ENCODE measurements at places on chromosomes 16 and 17.

- no peak for DNase-seq
These were observed 28.4 kb downstream of the DNAH2 start for GRCh38 chr17:7745748-7746470.

DNA sequence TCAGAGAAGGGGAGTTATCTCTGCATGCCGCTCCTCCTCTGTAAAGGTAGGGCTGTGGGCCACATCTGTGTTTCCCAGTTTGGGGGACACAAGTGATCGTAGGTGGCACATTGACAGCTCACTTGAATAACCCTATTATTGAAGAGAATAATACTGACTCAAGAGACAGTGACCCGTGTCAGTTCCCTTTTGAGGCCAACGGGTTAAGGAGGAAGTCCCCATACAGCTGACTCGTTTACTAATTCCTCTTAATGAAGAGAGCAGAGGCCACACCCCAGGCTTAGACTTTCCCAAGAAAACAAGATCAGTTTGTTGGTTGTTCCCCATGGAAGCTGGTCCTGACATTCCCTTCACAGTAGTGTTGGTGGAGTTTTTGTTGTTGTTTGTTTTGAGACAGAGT lies 33.0 kb downstream of the IL4R start:
- DNase-seq = no peak

- peak; percentile 31 for DNase-seq
These were observed at the start of gene RGS9 for GRCh38 chr17:65137021-65137939. Gene RGS9, plus strand, starts transcription at chr17:65137370. Its CDS starts 171 bp downstream, at chr17:65137541.

DNA sequence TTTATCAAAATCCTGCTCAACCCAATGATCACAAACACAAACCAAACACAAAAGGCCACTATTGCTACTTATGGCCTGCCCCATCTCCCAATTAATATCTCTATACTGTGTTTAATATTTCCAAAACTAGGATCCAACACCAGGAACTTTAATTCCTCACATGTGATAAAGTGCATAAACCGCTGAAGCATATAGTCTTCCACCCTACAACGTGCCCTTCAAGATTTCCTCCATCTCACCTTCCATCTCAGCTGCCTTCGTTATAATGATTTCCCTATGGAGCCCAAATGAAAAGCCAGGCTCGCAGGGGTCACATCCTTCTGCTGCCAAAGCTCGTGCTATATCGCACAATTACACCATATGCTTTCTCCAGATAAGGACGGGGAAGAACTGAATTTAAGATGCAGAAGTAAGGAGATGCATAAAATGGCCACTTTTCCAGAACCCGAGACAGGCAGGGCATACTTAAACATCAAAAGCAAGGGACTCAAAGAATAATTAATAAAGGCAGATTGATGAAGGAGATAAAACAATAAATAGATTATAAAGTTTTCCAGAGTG lies 1.8 kb downstream of the MYH10 start:
- DNase-seq = no peak

- DNase-seq = no peak
These were observed 22.2 kb upstream of the CLEC18A start for GRCh38 chr16:69928856-69929400.

GRCh38 chr16:2273484-2273883 lies 5.6 kb upstream of the RNPS1 start:
- no peak for DNase-seq

DNA sequence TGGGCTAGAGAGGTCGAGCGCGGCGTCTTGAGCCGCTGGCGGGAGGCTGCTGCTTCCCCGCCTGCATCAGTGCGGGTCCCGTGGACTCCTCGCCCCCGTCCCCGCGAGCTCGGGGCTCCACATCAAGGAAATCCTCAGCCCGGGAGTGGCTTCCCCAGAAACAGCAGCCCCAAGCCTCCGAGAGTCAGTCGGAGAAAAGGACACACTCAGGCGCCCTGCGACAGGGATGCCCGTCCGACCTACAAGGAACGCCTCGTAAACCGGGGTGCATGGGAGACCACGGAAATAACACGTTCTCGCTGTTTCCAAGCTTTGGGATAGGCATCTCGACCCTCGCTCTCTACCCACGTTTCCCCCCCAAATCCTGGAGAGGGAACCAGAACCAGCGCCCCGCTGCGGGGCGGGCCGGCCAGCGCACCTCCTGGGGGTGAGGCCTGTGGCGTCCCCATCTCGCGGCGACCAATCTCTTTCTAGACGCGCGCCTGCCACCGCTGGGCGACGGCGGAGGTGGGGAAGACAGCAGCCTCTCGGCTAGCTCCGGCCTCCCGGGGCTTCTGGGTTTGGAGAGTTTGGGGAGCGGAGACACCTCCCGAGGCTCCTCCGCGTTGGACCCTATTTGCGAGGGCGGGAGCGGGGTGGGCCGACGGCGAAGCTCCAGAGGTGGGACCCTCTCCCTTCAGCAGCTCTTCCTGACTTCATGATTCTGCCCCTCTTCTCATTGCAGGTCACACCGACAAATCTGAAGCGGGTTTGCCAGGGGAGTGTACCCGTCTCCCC lies 759 bp upstream of the TP53I13 start:
- peak; percentile 81 for DNase-seq

DNA sequence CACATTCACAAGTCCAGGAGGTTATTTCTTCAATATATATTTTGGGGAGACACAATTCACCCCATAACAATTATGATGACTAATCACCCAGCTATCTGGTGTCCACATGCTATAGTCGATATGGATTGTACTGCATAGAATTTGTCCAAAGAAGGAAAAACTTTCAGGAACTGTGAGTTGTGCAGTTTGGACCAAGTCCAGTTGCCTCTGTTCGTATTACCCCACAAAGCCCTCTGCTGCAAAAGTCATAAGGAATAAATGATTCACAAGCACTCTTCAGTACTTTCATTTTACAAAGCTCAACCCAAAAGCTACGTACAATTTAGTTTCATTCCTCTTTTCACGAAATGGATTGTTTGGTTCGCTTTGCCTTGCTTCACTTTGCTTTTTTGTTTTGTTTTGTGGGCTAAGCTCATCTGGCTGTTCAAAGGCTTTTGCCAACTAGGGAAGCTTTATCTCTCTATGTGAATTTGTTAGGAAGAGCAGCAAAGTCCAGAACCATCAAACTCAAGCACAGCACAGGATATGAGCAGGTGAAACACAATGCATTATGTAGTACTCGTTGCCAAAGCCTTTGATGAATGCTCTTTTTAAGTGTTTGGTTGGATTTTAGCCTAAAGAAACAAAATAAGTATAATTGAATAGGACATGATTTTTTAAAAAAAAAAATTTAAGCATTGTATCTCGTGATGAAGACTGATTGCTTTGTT lies 98.6 kb downstream of the ZNF18 start:
- DNase-seq = no peak

DNA sequence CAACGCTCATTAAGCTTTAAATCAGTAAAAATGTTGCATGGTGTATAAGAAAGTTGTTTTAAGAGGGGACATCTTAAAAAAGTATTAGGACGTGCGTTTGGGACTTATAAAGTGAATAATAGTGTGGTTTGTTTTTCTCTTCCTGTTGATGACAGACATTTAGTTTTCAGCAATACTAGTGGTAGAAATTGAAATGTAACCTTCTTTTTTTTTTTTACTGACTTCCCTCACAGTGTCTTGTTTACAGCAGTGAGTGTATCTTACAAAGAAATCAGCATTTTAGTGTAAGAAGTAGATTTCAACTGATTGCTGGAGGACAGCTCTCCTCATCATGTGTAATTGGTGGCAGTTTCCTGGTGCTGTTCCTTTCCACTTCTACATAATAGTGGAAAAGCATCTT lies 39.6 kb downstream of the CYLD start:
- DNase-seq = no peak

DNA sequence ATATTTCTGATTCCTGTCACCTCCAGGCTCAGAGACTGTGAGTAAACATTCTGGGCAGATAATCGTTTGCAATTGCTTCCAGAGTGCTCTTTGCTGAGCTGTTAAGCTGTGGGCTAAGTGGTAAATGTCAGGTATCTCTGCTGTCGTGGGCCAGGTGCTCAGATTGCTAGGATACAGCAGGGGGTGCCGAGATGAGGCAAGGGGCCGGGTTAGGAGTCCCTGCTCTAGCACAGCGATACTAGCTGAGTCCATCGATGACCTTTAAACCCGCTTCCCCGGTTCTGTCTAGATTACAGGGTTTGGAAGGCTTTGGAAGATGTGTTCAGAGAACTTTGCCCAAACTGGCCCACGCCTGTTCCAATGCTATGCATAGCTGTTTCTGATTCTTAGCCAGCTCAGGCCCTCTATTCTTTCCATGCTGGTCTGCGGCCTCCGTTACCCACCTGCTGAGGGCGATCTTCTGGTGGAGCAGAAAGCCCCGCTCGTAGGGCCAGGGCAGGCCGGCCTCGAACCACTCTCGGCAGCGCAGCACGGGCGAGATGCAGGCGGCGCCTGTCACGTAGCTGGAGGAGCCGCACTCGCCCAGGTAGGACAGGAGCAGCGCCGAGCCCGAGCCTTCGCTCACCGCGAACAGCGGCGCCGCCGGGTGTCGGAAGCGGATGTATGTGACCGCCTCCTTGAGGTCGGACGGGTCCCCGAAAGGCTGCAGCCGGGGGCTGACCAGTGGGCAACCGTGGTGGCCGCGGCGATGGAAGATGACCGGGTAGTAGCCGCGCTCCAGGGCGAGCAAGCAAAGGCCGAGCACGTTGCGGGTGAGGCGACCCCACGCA lies 979 bp downstream of the ABHD15 start:
- peak; percentile 73 for DNase-seq

DNA sequence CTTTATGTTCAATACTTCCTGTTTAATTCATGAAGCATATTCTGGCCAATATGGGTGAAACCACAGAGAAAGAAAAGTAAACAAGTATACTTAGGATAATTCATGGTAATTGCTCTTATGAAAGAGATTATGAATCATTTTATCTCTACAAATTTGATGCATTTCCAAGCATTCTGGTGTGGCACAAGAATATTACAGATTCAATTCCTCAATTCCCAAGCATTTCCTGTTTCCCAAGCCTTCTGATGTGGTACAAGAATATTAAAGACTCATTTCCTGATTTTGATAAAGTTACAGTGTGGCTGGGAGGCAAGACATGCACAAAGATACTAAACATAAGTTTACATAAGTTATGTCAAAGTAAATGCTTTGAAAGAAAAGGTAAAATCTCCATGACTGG lies 126.1 kb upstream of the NUDT7 start:
- no peak for DNase-seq

DNA sequence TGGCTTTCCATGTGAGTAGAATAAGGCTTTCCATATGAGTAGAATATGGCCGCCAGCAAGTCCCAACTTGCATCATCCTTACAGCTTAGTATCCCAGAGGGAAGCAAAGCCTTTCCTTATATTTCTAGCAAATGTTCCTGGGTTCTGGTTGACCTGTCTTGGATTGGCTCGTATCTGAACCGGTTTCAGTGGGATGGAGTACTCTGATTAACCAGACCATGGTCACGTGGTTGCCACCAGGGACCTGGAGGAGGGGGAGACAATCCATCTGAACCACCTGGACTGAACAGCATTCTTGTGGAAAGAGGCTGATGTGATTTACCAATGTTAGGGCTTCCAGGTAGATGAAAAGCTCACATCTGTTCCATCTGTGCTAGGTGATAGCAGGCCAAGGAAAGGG lies 89.0 kb downstream of the SHISA6 start:
- DNase-seq = no peak

GRCh38 chr16:695355-696089 lies 5.3 kb upstream of the WDR24 start:
- DNase-seq = no peak

GRCh38 chr17:67509390-67510287 lies 132.6 kb downstream of the PITPNC1 start:
- DNase-seq = no peak

DNA sequence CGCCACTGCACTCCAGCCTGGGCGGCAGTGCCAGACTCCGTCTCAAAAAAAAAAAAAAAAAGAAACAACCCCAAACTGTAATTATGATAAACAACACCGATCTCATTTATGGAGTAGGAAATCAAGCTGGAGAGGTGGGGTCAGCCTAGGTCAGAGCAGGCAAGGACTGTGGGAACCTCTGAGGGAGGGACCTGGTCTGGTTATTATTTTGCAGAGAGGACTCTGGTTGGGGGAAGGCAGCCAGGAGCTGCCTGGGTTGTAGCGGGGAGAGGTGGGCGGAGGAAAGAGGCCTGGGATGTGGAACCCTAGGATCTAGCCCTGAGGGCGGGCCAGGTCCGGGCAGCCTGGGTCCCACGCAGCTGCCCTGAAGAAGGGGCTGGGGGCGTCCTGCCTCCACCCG lies 10.9 kb upstream of the HS3ST6 start:
- no peak for DNase-seq

DNA sequence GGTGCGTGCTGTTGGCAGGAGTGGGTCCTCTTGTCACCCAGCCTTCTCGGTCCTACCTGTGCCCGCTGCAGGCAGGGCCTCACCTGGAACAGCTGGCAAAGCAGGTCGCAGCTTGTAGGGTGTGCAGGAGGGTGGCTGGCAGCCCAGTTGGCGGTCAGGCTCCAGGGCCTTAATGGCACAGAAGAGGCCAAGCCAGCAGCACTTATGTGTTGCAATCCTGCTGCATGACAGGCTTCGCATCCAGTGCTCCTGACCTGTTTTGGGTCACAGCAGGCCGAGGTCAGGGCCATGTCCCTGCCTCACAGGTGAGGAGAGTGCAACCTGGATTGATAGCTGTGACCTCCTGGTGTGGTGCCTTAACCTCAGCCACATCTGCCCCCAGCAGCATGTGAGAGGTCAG lies 31.9 kb downstream of the ZC3H18 start:
- DNase-seq = no peak

GRCh38 chr16:85441189-85441889 lies 171.8 kb upstream of the GSE1 start:
- no peak for DNase-seq

- DNase-seq = no peak
These were observed 134.8 kb upstream of the CDC42EP4 start for GRCh38 chr17:73446617-73447016.

- DNase-seq = no peak
These were observed 4.6 kb downstream of the VPS35L start for GRCh38 chr16:19560078-19560477.

DNA sequence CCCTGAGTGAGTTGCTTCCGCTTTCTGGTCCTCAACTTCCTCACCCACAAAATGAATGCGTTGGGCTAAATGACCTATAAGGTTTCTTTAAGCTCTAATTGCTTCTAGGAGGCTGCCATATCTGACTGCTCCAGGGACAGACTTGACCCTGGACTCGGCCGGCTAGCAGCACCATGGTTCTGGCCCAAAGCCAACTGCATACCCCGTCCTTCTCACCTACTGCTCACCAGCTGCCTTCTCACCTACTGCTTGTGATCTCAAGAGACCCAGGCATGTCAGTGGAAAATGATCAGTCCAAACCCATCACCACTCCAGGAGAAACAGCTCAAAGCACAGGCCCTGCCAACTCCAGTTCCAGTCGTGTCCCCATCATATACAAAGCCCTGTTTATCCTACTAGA lies 124.3 kb upstream of the IRX5 start:
- no peak for DNase-seq

- DNase-seq = no peak
These were observed 46.9 kb downstream of the AXIN2 start for GRCh38 chr17:65514541-65514940.
